Stimulated activated CD4-positive, alpha-beta T cell treated with anti-CD3 and anti-CD28 coated beads, TNF-alpha, amount 100 ng/mL, for 24 hours (primary cell): ENCODE measurements at places on chromosomes 12 and 14.

GRCh38 chr14:24678801-24679247 is 44.8 kb upstream of the GZMB start:
- DNase-seq, result peak; percentile 64

DNA sequence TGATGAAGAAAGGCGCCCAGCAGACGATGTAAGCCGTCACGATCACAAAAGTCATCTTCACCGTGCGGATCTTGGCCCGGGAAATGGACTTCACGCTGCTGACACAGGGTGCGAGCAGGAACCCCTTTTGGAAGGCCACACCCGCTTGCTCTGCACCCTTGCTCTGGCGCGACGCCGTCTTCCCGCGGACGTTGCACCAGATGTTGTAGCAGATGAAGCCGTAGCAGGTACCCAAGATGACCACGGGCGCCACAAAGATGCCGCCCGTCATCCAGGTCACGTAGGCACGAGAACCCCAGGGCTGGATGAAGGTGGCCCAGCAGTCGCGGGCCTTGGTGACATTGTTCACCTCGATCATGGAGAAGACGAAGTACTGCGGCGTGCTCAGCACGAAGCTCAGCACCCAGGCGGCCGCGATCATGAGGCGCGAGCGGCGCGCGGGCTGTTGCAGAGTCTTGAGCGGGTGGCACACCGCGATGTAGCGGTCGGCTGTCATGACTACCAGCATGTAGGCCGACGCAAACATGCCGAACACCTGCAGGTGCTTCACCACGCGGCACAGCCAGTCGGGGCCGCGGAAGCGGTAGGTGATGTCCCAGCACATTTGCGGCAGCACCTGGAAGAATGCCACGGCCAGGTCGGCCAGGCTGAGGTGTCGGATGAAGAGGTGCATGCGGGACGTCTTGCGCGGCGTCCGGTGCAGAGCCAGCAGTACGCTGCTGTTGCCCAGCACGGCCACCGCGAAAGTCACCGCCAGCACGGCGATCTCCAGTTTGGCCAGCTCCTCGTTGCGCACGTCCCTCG is 890 bp downstream of the AVPR1A start:
- DNase-seq, result no peak

DNA sequence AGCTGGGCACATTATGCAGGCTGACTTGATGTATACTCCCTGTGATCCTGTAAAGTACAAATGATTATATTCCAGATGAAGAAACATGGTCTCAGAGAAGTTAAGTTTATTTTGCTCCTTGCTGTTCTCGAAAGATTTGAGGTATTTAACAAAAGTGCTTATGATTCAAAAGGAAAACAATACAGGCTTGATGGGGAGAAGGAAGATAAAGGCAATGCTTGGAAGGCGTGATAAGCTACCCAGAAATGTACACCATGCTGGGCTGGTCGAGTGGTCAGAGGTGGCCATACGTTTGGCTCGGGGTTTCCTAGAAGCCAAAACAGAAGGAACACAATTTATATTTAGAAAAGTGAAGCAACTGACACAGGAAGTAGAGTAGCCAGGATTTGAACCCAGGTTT is 201.0 kb downstream of the KTN1 start:
- no peak for DNase-seq

DNA sequence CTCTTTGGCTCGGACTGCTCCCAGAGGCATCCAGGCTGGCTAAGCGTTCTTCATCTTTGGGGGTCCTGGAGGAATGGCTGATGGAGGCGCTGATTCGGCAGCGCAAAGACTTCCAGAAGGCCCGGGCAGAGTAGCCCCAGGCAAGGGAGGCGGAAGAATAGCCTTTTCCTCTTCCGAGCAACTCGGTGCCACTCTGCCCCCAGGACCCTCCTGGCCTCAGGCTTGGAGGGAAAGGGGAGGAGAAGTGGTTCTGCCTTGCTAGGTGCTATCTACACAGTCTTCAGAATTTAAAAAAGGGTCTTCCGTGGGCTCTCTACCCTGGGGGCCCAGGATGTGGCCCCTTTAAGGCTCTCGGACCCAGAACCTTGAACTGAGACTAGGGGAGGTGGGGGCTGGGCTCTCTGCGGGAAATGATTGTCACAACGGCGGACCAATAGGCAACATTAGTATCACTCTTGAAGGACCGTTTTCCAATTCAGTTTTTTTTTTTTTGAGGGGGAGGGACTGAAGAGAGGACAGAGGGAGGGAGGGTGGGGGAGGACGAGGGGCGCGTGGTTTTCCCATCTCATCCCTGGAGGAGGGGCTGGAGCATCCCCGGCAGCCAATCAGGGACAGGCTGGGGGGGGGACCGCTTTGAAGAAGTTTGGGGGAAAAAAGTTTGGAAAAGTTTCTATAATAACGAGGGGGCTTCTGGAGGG is at the start of gene NFATC4:
TSS of gene NFATC4 (plus strand) at position 671 of the 698 bp plus-strand sequence. CDS start 157 bp downstream, outside the sequence.
- no peak for DNase-seq

DNA sequence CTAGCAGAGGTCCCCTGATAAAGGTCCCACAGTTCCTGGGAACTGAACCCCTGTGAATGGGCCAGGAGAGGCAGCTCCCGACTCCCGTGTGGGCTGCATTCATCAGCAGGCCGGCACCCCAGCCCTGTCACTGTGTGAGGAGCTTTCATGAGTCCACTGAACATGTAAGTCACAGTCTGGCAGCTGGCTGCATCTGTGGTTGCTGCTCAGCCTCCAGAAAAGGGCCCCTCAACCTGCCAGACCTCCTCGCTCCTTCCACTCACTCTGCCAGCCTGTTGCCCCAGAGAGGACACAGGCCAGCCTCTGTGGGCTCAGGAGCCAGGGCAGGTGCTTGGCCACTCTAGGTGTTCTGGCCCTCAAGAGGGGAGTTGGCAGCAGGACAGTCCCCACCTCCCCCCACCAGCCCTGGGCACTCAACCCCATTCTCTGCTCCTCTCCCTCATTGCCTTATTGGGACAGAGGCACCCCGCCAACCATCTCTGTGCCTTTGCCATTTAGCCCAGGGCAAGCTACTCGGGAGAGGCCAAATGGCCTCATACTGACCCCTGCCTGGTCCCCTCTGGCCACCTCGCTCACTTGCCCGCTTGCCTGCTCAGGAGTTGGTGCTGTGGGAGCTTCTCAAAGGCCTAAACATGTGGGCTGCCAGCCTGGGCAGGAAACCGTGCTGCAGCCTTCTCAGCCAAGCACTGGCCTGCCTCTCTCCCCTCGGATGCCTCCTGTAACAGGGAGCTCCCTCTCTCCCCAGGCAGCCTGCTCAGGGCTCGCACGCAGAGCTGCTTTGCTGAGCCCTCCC is 1.9 kb downstream of the RTL1 start:
- no peak for DNase-seq

GRCh38 chr12:9757433-9758025 is 3.2 kb downstream of the CD69 start:
- no peak for DNase-seq
